ENCODE measurements at places on chromosomes 16 and 17.

DNA sequence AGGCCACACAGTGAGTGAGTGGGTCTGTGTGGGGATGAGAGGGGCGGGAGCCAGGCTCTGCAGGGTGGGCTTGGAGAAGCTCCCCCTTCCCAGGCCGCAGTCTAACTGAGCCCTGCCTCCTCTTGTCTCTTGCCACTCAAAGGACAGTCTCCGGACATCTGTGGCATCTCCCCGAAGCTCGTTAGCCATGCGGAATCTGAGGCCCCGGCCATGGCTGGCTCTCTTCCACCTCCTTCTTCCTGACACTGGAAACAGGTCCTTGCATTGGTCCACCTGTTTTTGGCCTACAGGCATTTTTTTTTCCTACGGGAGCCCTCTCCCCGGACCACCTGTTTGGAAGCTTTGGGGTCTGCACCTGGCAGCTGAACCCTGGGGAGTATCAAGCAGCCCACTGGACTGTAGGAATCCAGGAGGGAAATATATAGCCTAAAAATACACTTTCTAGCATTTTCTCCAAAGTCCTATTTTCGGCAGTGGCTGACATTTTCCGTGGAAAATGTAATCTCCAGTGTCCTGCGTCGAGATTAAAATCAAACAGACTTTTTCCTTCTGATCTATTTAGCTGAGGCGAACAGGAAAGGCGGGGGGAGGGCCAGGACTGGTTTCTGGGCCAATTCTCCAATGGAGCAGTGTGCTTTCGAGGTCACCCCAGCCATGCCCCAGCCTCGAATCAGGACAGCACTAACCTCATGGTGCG, 9.1 kb downstream of the ATP2A3 start:
- no peak for DNase-seq

DNA sequence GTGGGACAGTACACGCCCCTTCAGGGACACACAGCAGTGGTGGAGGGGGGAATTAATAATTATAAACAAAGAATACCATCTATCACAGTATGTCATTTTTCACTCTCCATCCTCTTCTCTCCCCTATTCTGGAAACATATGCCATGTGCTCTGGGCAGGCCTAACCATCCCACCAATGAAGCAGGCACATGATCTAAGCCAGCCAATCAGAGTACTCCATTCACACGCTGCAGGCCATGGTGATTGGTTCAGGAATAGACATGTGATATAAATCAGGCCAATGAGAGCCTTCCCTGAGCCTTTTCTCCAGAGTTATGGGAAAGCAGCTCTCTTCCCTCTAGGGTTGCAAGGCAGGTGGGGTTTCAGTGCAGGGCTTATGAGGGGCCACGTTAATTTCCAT, 36.5 kb downstream of the GSG1L start:
- DNase-seq = no peak

- DNase-seq = no peak
Observed at GRCh38 chr17:37662353-37662752, 19.1 kb upstream of the DDX52 start.

GRCh38 chr17:35998756-35999155, 2.6 kb downstream of the CCL15 start:
- DNase-seq = no peak

DNA sequence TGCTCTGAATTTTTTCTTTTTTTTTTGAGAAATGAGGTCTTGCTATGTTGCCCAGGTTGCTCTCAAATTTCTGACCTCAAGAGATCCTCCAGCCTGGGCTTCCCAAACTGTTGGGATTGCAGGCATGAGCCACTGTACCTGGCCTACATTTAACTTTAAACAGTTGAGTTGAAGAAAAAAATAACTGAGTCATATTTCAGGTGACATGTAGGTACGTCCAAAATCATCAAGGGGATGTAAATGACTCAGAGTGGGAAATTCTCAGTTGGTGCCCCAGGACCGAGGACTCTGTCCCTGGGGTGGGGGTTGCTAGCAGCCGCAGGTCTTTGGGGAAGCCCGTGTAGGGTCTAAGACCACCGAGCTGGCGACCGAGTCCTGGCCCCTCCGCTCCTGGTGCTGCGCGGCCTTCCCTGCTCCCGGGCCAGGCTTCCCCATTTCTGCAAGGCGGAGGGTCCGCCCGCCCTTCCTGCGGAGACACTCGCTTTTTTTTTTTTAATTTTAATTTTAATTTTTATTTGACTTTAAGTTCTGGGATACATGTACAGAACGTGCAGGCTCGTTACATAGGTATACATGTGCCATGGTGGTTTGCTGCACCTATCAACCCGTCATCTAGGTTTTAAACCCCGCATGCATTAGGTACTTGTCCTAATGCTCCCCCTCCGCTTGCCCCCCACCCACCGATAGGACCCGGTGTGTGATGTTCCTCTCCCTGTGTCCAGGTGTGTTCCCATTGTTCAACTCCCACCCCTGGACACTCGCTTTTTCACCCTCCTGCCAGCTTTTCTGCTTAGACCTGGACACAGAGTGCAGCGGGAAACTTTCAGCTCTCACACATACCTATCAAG, 12.7 kb upstream of the N4BP1 start:
- no peak for DNase-seq

GRCh38 chr17:50466371-50467113, 2.1 kb downstream of the CHAD start:
- no peak for DNase-seq

GRCh38 chr16:30667361-30667905, 9.2 kb downstream of the FBRS start:
- no peak for DNase-seq

DNA sequence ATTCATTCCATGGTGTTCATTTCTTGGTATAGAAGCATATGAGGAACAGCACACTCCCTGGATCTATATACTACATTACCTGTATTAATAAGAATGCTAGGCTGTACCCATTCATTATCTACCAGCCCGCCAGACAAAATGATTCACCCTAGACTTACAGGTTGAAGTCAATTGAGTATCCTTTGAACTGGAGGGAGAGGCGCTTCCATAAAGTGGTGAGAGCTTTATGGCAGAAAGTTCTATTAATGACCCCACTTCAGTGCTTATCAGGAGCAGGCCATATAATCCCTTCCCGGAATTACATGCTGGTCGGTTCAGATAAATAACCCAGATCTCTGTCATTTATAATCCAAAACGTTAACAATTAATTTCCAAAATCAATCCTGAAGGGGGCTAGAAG, 44.5 kb upstream of the TOX3 start:
- DNase-seq = no peak

GRCh38 chr17:78923660-78924453, 1.3 kb downstream of the TIMP2 start:
- no peak for DNase-seq

GRCh38 chr16:47113130-47113529, 30.6 kb downstream of the NETO2 start:
- DNase-seq = no peak

DNA sequence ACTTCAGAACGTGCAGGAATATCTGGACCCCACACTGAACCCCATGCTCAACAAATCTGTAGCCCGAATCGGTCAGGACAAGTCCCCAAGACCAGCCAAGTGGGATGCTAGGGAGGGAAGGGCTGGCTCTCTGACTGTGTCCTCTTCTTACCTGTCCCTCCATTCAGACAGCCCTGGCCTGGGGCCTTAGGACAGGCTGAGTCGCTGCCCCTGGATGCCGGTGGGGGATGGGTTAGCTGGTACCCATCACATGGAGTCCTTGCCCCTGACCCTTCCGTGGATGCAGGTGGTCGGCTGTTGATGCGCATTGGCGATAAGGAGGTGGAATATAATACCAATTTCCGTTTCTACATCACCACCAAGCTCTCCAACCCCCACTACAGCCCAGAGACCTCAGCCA, 16.0 kb upstream of the KDM6B start:
- no peak for DNase-seq

DNA sequence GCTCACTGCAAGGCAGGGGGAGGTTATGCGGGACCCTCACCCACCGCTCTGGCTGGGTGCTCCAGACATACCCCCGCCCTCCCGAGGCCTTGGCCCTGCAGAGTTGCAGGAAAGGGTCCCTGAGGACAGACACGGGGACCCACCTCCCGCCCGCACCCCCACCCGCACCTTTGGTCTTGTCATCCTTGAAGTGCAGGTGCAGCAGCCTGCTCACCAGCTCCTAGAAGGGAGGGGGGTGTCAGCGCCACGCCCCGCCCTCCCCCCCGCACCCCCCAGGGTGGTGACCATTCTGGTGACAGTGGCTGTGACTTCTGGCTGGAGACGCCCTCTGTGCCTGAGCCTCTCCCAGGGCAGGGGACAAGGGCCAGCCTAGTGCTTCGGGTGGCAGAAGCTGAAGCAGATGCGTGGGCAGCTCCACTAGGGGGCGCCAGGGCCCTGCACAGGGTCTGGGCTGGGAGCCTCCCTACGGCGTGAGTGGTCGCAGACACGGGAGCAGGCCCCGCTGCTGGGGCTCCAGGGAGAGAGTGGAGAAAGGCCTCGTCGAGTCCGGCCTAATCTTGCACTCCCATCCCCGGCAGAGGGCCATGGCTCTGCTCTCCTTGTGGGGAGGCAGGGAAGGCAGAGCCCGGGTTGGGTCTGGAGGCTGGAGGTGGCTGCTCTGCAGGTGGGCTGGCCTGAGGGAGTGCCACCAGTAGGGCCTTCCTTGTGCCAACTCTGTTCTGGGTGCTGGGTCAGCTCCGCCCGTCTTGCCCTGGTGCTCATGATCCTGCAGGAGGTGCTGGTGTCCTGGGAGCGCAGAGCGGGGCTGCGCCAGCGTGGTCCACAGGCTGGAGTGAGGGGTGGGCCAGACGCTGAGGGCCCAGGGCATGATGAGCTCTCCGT, 2.7 kb downstream of the CENPX start:
- no peak for DNase-seq

DNA sequence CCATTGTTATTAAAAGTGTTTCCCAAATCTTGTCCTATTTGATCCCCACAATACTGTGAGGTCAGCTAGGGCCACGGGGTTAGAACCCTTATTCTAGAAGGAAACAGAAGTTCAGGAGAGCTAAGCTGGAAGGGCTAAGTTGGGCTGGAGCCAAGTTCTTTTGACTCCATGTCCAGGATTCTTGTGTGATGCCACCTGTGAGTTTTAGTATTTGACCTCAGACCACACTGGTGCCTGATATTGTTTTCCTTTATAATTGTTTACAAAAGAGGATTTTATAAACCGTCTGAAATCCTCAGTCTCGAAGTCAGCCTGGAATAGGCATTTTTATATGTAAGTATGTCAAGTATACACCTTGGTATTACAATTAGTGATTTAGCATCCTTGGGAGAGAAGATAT, 332.7 kb downstream of the CBLN1 start:
- DNase-seq = no peak

DNA sequence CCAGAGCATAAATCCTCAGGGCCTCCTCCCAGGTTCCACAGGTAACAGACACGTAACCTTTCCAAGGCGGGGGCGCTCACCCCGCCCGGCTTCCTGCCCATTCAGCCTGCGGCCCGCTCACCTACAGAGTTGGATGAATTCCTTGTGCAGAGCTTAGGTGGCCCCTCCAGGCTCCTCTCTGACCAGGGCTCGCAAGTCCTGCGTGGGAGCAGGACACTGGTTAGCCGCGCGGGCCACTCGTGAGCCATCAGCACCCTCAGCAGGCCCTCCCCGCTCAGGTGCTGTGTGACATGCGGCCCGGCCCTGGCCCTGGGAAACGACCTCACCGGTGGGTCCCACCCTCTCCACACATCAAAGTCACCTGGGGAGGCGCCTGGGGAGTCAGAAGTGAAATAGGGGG, 528 bp downstream of the TERB1 start:
- no peak for DNase-seq

DNA sequence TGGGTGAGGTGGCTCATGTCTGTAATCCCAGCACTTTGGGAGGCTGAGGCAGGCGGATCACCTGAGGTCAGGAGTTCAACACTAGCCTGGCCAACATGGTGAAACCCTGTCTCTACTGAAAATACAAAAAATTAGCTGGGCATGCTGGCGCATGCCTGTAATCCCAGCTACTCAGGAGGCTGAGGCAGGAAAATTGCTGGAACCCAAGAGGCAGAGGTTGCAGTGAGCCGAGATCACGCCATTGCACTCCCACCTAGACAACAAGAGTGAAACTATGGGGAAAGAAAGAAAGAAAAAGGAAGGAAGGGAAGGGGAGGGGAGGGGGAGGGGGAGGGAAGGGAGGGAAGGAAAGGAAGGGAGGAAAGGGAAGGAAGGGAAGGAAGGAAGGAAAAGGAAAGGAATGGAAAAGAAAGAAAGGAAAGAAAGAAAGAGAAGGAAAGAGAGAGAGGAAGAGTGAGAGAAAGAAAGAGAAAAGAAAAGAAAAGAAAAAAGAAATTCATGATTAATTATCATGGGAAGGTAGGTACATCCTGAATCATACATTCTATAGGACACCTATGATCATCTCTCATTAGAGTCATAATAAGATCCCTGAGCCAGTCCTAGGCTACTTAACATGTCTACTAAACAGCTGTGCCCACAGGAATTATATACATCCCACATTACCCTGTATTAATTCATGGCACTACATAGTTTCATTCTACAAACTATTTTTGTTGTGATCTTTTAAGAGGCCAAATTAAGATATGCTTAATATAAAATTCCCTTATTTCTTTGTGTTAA, 40.9 kb downstream of the CREBBP start:
- no peak for DNase-seq

DNA sequence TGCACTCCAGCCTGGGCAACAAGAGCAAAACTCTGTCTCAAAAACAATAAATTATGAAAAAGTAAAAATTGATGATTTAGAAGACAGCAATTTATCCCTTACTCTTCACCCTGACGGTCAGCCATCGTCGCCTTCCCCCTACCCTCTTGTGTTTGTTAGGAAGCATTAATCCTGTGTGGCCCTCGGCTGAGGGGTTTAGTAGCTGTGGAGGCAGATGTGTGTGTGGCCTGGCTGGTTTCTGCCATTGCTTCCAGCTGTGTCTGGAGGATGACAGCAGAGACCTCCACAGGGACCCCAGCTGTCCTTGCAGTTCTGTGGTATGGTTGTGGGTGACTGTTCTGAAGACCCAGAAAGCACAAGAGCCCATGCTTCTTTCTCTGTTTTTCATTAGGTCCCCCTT, 25.9 kb downstream of the DBNDD1 start:
- no peak for DNase-seq

GRCh38 chr17:16917671-16918394, 54.1 kb downstream of the TNFRSF13B start:
- no peak for DNase-seq

DNA sequence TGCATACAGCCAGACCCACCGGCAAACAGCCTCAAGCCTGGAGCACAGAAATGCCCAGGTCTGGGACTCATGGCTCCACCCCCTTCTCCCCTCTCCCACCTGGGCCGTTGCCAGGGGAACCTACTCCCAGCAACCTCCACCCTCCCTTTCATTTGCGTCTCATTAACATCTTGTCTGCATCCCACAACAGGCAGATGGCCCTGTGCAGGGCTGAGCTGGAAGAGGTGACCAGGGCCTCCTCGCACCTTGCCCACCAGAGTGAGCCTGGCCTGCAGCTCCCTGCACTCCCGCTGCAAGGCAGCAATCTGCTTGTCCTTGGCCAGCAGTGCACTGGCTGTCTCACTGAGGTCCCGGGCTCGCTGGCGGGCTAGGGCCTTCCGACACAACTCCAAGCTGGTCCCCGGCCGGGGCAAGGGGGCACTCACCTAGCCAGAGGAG, 3.3 kb downstream of the TSPOAP1 start:
- DNase-seq = no peak

- DNase-seq = no peak
Observed at GRCh38 chr17:42653179-42654124, 5.6 kb upstream of the TUBG2 start.
